Left cardiac atrium (tissue), 4 donors: ENCODE measurements at places on chromosomes 3 and 15.

DNA sequence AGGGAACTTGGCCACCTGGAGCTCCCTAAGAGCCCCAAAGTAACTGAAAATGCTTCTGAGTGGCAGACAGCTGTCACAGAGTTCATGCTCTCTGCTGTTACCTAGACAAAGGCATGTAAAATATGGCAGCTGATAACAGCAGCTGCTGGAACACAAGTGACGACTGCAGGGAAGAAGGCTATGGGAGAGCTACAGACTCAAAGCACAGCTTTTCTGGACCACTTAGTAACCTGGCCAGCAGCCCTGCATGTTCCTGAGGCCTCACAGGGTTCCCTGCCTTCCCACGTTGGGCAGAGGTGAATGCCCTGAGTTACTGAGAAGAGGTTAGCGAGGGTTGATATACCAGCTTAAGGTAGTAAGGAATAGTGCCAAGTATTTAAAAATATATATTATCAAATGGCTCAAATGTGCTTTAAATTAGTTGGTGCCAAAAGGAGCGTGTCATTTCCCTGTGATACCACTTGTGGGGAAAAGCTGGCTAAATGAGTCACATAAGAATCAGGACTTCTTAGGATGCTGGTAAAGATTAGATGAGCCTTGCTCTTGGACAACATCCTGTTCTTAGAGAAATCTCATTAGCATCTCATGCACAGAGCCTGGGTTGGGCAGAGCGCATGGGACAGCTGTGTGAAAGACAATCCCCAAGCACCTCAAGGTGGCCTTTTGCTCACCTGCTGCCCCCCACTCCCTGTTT is 76.4 kb upstream of the SCN5A start:
- peak; percentile 66 for DNase-seq

GRCh38 chr3:177538750-177539730 is 341.8 kb upstream of the TBL1XR1 start:
- DNase-seq = no peak

GRCh38 chr3:156175570-156175969 is 55.2 kb downstream of the KCNAB1 start:
- DNase-seq = no peak

- no peak for DNase-seq
These were observed 128.7 kb downstream of the PDCD6IP start for GRCh38 chr3:33926998-33927605.

GRCh38 chr3:47324278-47324865 is 41.6 kb downstream of the KLHL18 start:
- peak; percentile 46 for DNase-seq

GRCh38 chr3:64011685-64012084 is 11.6 kb downstream of the PSMD6 start:
- DNase-seq = no peak

- DNase-seq = no peak
These were observed 466.0 kb downstream of the NLGN1 start for GRCh38 chr3:173863551-173863950.

DNA sequence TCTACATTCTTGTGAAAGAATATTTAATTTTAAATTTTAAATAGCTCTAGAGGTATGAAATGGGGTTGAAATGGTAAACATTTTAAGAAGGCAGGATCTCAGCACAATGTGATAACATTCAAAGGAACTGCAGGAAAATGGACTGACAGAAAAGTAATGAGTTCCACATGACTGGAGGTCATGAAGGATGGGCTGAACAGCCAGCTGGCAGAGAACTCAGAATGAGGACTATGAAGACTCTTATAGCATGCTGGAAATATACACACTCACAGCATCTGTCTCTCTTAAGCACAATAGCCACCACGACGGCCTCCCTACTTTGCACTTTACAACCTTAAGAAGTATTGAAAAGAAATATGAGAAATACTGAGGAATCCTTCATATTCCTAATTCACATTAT is 94.7 kb downstream of the TNIK start:
- no peak for DNase-seq

GRCh38 chr3:124007186-124007585 is 15.3 kb upstream of the ROPN1 start:
- DNase-seq = no peak

DNA sequence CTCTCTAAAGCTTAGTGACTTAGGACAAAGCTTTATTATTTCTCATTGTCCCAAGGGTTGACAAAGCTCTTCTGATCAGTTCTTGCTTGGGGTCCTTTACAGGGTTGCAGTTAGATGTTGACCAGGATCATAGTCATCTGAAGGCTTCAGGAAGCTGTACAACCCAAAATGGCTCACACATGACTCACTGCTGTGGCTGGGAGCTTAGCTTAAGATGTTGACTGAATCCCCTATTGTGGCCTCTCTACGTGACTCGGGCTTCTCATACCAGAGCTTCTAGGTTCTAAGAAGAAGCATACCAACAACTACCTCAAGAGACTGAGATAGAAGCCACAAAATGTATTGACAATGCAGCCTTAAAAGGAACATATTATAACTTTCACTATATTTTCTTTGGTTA is 569.6 kb upstream of the ROBO2 start:
- no peak for DNase-seq

DNA sequence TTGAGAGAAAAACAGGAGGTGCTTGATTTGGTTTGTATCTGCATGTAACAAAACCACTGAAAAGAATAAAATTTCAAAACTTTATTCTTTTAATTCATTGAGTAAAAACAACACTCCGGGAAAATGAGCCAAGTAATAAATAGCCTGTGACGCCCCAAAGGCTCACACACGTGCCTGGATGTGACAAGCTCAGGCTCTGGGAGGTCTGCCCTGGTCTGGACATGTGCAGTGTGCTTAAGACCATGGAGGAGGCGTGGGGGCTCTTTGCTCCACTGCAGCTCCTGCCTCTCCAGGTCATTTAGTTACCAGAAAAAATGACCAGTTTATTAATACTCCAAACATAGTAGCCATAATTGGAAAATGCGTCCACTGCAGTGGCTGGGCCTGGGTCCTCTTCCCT is 8.6 kb upstream of the NME9 start:
- DNase-seq = no peak

- DNase-seq = no peak
These were observed 1.2 kb downstream of the STARD5 start for GRCh38 chr15:81322676-81323253.

GRCh38 chr15:96273317-96274086 is 57.0 kb upstream of the NR2F2 start:
- no peak for DNase-seq

DNA sequence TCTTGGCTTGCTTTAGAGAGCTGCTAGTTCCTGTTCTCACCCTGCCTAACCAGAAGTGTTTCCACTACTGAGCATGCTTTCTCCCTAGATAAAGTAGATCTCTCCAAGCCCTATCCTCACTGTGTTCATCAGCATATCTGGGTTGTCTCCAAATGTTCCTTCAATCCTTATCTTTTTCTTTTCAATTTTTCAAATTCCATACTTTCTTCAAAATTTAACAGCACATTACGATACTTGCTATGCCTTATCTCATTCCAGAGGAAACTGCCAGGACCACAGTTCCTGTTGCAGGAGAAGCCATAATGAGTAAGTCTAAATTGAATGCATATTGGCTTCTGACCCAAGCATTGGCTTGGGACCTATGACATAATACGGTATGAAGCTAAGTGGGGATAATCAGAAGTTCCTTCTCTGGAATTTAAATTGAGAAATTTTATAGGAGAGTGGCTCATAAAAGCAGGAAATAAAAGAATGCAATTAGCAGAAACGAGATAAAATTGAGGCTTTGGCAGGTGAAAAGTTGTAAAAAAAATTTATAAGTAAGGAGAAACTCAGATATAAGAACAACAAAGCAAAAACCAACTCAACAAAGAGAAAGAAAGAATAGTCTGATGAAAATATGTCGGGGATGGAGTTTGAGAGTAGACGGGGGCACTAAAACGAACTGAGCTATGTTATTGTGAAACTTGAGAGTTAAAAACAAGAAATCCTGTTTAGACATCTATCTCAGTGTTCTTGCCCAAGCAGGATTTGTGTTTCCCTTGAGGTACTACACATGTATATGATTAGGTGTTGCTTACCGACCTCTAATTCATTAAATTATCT is 631.7 kb upstream of the CCDC54 start:
- no peak for DNase-seq

DNA sequence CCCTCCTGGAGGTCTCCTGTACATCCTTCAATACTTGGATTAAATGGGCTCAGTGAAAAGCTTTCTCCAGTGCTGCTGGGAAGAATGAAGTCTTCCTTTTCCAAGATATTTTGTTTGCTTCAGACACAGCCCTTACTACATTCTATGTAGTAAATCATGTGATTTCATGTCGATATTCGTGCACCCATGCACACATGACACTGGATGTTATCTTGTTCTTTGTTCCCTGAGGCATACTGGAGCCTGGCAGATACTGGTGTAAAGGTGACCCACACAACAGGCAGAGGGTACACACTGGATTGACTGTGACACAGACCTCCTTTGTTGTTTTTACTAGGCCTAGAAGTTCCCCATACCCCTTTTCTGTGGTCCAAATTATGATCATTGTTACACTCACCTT is 40.3 kb upstream of the ATP2C1 start:
- DNase-seq = no peak

- DNase-seq = peak; percentile 31
These were observed 13.7 kb upstream of the U2SURP start for GRCh38 chr3:142987707-142988106.

GRCh38 chr3:183392186-183393034 is 36.0 kb downstream of the MCF2L2 start:
- no peak for DNase-seq

DNA sequence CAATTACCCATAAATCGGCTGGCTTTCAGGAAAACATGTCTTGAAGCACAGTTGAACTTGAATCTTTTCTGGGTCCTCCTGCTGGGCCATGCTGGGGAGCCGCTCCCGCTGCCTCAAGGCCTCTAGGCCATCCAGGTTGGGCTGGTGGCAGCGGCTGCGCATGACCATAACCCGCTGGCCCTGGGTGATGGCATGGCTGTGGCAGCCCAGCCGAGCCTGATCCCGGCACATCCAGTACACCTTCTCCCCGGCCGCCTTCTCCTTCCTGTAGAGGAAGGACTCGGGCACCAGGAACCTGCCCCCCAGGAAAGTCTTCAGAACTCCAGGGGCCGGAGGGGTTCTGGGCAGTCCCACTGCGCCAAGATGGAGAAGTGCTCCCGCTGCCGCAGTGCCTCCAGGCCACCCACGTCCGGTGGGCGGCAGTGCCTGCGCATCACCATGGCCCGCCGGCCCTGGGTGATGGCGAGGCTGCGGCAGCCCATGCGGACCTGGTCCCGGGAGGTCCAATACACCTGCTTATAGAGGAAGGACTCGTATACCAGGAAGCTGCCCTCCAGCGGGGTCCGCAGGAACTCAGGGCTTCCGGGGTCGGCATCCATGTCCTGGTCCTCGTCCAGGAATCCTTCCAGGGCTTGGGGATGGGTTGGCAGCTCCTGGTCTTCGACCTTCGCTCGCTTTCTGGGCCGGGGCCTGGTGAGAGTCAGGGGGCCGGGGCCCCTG is 84.3 kb upstream of the FXR1 start:
- no peak for DNase-seq

- no peak for DNase-seq
These were observed 52.9 kb downstream of the SIDT1 start for GRCh38 chr3:113585228-113585627.
